ENCODE measurements at places on chromosomes 5 and 9.

DNA sequence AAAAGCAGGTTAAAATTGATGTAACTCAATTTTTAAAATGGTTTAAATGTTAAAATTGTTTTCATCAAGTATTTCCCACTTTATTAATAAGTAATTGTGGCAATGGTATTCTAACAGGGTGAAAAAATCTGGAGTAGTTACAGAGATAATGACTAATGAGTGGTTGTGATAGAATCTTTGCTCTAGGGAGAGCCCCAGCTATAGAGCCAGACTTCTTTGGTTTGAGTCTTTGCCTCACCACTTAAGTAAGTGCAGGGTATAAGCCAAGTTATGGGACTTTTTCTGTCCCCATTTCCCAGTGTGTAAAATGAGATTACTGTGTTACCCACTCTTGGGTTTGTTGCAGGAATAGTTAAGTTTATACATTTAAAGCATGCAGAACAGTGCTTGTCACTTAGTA lies 158.1 kb downstream of the FER start:
- no peak for DNase-seq

GRCh38 chr5:111887706-111888105 lies 130.7 kb upstream of the NREP start:
- no peak for DNase-seq

DNA sequence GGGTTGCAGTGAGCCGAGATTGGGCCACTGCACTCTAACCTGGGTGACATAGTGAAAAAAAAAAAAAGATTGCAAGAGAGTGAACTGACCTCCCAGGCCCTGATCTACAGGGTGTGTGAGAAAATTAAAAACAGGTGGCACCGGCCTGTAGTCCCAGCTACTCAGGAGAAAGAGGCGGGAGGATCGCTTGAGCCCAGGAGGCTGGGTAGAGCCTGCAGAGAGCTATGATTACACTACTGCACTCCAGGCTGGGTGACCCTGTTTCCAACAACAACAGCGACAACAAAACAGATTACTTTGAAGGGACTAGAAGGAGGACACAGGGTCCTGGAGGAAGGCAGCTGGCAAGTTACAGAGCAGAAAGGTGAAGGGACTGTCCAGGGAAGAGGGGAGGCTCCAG lies 42.2 kb upstream of the FABP6 start:
- DNase-seq: no peak

DNA sequence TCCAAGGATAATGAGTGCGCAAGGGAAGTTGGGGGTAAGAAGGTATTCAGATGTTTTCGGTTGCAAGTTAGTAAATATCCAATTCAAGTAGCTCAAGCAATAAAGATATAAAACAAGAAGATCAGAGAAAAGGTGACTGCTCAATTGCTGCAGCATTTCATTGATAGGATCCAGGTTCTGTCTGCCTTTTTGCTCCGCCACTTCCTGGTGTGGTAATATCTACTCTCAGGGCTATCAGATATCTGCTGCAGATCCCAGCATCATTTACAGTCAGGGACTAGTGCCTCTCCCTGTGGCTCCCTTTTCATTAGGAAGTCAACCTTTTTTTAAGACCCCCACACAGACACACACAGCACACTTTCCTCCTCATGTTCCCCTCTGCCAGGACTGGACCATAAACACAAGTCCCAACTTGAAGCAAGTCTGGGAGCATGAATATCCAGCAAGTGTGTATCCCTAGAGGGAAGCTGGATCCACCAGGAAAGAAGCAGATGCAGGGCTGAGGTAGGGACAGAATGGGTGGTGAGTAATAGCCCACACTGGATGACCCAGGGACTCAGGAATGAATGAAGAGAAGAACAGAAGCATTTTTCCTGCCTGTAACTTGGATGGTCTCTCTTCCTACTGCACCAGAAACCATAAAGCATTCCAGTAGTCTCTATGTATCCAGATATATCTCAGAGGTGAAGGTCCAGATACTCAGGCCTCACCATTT lies 53.7 kb downstream of the ZNF622 start:
- DNase-seq: no peak

DNA sequence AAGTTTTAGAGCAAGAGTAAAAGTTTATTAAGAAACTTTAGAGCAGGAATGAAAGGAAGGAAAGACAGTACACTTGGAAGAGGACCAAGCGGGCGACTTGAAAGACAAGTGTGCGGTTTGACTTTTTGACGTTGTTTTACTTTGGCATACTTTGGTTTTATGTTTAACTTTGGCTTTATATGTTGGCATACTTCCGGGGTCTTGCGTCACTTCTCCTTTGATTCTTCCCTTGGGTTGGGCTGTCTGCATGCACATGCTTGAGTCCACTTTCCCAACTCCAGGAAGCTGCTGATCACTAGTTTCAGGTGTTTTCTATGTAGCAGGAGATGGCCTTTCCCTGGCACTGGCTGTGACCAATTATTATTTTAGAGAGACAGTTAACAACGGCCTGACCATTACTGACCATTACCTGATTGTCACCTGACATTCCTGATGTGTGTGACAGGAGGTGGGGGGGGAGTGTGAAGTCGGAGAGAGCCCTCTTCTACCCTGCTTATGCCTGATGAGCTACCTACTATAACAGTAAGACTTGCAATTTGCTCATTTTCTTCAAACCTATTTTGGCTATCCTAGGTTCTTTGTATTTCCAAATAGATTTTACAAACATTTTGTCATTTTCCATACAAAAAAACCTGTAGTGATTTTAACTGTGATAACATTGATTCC lies 45.5 kb downstream of the TNFSF8 start:
- no peak for DNase-seq

- no peak for DNase-seq
Observed at GRCh38 chr5:170303549-170303948, 6.0 kb upstream of the LCP2 start.

DNA sequence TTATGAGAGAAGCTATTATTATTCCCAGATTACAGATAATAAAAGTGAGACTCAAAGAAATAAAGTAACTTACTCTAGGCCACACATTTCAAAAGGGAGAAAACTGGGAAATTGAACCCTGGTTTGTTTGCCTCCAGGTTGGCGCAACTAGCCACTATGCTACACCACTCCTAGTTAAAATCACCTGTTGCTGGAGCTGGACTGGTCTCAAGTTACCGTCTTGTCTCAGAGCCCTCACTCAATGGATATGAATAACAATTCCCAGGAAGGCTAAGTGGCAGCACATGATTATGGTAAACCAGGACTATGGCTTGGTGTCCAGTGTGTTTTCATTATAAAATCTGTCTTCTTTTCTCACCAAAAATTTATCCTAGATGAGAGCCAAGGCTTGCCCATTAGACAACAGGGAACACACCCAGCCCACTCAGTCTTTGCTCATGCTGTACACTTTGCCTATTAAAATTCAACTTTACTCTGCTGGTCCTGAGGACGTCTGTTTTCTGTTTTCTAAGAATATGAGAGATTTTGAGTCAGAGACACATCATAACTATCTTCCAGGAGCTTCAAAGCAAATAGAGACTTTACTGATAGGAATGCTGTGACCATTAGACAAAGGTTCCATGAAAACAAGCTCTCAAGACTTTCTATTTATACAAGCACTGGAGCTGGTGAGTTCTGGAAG lies 58.1 kb downstream of the ADRB2 start:
- no peak for DNase-seq

DNA sequence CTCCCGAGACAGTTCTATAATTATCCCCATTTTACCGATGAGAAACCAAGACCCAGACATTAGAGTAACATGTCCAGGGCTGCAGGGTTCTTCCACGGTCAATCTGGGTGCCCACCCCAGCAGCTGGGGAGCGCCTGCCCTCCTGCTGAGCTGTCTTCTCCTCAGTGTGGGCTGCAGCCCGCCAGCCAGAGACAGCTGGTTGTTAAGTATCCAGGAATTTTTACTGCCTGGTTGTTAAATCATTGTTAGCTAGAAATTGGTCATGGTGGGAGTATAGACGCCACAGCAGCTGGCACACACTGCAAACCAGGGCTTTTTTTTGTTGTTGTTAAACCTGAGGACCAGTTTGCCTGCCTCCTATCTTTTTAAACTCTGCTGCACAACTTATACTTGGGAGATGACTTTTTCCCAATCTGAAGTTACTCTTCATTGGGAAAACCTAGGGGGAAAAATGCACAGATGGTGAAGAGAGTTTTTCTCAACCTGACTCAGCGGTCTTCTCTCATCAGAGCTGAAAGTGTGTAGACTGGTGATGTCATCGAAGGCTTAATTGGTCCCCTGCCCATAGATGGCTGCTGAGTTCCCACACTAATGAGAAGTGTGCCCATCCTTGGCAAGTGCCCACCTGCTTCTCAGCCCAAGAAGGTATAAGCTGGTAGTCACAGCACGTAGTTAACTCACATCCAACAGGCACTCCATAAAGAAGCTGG lies 208.6 kb downstream of the DRD1 start:
- no peak for DNase-seq

- no peak for DNase-seq
Observed at GRCh38 chr5:141743866-141744272, 61.8 kb upstream of the ARAP3 start.

DNA sequence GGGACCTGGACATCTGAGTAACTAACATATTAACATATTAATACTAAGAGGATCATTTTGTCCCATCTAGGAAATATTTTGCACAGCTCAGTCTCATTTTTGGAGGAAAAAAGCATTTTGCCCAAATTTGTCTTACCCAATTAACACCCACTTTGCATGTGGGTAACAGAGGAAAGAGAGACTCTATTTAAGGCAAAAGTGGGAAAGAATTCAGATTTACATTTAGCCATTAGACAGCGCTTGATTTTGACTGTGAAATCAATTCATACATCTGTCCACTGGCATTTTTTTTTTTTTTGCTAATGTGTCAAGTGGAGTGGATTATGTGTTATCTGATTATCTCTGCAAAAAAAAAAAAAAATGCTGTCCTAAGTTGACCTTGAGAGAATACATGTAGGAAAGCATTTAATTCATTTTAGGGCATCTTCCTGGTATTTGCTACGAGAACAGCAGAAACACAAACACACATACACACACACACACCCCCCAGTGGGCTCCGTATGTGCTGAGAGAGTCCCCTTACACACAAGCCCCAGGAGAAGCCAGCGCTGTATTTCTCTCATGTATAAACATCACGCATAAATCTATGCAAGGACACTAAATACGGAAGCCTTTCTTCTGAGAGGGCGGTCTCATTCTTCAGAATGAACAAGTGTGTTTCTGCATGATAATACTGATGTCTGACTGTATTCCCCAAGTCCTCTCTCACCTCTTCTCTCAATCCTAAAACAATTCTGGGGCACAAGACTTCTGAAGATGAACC lies 202.0 kb upstream of the KLF9 start:
- no peak for DNase-seq

DNA sequence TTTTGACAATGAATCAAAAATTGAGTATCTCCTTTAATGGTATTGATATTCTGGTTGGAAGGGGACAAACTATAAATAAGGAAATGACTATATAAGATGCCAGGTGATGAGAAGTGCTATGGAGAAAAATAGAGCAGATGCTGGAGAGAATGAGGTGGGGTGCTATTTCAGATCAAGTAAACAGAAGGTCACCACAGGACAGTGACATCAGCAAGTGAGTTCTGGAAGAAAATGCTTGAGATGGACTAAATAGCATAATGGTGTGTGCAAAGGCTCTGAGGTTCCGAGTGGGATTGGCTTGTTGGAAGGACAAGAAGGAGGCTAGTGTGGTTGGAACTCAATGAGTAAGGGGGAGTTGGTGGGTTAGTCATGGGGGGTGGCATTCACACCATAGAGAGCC lies 157.5 kb upstream of the SGCD start:
- no peak for DNase-seq

DNA sequence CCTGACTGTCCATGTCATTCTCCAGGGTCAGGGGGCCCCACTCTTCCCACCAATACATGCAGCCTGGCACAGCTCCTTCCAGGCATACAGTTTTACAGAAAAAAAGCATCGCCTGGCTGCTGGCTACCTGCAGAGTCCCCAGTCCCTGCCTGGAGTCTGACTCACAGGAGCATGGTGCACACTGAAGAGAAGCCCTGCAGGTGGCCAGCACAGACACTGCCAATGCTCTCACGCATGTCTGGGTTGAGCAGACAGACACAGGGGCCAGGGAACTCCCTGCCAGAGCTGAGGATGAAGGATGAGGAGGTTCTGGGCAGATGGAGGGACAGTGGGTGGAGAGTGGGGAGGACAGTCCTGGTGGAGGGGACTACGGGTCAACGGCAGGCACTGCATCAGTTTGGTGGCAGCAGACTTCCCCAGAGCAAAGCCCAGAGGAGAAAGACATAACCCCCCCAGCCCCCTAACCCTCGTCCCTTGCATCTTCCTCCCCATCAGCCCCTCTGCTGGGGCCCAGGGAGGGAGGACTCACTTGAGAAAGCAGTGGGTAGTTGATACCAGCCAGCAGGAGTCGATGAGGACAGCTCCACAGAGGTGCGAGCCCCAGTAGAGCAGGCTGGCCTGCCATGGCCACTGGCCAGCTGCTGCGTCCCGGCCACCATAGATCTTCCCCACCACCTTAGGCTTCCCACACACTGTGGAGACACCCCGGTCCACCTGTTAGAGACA lies 72.9 kb upstream of the SPTLC1 start:
- no peak for DNase-seq

DNA sequence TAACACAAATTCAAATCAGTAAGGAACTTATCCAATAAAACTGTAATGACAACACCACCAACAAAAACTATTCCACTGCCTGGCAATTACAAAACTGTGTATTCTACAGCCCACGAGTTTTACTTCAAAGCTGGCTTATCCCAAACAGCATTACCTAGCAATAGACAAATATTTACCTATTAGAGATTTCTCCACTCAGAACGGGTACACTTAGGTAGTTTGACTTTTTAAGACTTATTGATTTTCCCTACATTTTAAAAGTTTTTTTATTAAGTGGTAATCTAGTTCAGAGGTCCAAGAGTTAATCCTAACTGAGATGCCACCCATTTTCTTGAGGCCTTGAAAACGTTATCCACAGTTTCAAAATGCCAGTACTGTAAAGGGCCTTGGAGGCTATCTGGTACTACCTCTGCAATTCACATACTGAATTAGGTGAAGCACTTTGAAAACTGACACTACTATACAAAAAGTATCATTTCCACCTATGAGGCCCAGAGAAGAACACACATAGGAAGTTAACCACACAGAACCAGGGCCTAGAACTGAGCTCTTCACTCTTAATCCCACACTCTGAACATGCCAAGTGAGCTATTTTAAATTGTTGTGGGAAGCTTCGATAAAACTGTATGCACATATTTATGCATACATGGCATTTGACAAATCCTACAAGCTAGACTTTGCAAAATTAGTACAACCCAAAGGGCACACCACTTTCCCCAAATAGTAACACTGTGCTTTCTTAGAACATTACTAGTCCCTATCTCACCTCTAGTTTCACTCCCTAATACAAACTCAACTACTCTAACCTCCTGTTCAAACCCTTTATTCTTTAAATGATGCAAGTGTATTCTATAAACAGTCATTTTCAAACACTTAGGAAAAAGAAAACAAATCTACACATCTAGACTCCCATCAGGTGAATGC lies 2.1 kb downstream of the NADK2 start:
- DNase-seq: no peak

- no peak for DNase-seq
Observed at GRCh38 chr9:124191691-124192395, 65.9 kb upstream of the NEK6 start.

DNA sequence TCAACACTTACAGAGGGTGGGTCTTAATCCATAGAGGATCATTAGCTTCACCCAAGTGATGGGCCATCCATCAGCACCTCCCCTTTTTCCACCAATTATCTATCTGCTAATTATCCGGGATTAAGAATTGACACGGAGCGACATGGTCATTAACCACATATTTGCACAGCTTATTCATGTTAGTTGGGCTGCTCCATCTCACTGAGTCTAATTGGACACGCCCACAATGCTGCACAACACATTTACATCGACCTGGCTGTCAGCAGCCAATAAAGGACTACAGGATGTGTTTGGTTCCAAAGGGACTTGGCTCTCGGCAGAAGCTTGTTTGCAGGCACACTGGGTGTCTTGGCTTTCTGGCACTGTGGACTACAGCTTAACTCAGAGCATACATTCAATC lies 21.6 kb downstream of the FOXE1 start:
- no peak for DNase-seq
